ENCODE measurements at places on chromosomes 5 and 9.

- DNase-seq: no peak
Measured at GRCh38 chr5:102975457-102976182, 144.3 kb downstream of the GIN1 start.

GRCh38 chr5:128241051-128241695 is 157.6 kb downstream of the SLC12A2 start:
- DNase-seq: no peak

DNA sequence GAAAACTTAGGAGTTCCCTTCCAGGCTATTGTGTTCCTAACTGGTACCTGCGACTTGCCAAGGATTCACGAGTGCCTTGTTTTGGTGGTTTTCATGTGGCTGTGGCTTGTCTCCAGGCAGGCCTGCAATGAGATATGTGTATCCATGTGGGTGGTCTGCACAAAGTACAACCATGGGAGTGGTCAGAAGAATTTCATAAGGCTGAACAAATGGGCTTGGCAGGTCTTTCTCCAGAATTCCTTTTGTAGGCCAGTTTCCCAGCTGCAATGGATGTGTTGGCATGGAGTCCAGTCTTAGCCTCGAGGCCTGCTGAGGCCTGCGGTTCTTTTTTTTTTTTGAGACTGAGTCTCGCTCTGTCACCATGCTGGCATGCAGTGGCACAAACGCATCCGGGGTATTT is 28.8 kb upstream of the MELK start:
- peak; percentile 58 for DNase-seq

DNA sequence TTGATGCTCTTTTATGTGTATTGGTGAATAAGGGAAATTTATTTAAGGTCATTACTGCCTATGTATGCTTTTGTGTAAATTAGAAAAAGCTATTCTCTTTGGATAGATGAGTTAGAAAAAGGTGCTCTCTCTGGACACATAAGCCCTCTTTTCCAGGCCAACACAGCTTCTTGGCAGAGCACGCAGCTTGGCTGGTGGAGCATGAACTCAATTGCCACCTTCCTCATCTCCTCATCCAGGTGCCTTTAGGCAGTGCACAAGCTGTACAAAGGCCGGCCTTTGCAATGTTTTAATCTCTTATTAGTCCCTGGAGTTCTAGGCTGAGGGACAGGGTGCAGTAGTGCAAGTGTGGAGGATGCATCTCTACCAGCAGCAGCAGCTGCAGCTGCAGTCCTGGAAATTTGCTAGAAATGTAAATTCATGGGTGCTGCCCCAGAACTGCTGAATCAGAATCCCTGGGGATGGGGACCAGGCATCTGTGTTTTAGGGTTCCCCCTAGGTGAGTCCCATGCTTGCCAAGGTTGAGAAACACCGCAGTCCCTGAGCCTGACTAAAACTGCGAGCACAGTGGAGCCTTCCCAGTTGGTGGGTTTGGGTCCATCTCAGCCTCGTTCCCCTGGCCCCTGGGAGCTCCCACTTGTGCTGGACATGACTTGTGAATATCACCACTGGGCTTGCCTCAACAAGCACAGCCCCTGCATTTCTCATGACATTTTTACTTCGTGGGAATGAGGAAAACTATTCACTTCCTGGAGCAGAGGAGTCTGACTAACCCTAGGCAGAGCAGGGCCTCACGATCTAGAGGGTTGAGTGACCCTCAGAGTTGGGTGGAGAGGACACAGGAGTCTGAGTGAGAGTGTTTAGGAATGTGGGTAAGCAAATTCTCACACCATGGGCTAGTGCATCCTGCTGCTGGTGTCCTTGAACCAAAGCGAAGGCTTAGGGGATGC is 272.3 kb downstream of the ZSWIM6 start:
- no peak for DNase-seq

GRCh38 chr5:72225741-72226140 is 94.3 kb downstream of the MRPS27 start:
- DNase-seq: no peak

DNA sequence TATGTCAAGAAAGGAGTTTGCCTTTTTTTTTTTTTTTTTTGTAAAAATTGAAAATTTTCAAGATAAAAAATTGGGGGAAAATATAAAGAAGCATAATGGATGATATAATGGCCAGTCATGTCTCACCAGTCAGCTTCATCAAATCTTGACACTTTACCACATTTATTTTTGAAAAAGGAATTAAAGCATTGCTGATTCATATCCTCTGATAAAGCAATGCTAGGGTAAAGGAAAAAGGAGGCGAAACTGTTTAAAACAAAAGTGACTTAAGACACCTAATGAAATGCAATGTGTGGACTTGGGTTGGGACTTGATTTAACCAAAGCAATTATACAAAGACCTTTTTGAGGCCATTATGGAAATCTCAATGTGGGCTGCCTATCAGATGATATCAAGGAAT is 208.5 kb downstream of the ARHGAP26 start:
- DNase-seq: no peak

DNA sequence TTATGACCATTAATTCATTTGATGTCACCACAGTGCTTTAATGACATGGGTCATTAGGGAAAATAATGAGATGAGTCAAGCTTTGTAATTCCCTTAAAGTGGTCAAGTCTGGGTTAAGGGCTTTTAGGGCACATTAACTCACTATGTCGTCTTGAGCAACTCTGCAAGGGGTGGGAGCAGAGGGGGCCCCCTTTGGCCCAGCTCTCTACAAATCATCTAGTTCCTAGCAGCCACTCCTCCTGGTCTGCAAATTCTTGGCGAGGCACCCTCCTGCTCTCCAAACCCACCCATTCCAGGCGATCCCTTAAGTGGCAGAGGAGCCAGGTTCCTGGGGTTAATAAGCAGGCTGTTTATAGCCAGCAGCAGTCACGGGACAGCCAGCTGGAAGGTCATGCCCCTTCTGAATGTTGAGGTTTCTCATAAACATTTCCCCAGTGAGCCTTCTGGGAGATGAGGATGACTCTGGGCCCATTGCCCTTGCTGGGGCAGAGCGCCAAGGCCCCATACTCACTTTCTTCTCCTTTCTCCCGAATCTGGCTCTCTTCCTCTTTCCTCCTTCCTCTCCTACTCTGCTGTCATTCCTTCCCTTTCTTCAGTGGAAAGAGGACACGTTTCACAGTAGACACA is 14.3 kb upstream of the GPX3 start:
- DNase-seq: peak; percentile 86

DNA sequence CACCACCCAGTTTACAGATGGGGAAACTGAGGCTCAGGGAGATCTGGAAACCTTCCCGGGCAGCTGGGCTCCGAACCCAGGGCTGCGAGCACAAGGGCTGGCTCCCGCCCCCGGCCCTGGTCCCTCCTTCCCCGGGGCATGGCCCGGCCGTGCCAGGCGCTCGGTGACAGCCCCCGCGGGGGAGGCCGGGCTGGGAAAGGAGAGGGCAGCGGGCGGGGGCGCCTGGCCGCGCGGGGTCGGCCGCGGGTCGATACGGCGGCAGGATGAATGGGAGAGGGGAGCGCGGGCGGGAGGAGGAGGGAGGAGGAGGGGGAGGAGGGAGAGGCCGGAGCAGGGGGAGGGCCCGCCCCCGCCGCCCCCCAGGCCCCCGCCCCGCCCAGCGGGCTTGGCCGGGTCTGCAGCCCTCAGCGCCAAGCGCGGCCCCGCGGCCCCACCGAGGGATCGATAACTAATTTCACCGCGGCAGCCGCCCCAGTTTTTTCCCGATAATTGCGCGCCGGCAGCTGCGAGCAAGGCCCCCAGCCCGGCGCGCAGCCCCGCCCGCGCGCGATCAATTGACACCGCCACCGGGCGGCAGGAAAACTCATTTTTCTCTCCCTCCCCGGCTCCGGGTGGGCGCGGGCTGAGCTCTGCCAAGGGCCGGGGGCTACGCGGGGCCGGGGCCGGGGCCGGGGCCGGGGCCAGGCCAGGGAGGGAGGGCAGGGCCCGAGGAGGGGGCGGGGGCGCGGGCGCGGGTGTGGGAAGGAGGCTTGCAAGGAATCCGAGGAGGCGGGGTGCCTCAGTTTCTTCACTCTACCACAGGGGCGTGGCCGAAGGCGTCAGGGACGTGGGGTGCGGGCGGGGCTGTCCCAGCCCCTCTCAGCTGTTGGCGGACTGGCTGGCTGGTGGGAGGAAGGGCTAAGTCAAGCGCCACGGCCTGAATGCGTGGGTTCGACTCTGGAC is 52.1 kb downstream of the C9orf50 start:
- peak; percentile 88 for DNase-seq

GRCh38 chr5:56838409-56839039 is 23.2 kb downstream of the MAP3K1 start:
- DNase-seq: no peak

DNA sequence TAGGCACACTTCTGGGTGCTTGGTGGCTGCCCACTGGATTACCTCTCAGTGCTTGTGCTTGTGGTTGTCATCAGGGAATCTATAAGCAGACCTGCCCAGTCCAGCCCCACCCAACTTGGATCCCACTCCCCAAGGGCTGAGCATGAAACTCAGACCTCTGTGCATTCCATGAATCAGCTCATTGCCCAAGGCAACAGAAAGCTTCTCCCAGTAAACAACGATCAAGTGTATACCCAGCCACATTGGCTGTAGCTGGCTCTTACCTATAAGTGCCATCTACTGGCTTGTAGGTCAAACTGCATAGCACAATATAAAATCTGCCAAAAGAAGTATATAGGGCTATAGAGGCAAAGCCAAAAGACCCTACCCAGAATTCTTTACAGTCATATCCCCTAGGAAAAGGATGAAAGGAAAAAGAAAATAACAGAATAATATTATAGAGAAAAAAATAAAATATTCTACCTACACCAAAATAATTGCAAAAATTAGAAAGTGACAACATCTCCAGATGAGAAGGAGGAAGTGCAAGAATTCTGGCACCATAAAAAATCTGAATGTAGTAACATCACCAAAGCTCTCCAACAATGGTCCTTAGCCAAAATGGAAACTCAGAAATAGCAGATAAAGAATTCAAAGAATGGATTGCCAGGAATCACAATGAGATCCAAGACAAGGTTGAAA is 321.0 kb upstream of the TRPC7 start:
- DNase-seq: no peak

DNA sequence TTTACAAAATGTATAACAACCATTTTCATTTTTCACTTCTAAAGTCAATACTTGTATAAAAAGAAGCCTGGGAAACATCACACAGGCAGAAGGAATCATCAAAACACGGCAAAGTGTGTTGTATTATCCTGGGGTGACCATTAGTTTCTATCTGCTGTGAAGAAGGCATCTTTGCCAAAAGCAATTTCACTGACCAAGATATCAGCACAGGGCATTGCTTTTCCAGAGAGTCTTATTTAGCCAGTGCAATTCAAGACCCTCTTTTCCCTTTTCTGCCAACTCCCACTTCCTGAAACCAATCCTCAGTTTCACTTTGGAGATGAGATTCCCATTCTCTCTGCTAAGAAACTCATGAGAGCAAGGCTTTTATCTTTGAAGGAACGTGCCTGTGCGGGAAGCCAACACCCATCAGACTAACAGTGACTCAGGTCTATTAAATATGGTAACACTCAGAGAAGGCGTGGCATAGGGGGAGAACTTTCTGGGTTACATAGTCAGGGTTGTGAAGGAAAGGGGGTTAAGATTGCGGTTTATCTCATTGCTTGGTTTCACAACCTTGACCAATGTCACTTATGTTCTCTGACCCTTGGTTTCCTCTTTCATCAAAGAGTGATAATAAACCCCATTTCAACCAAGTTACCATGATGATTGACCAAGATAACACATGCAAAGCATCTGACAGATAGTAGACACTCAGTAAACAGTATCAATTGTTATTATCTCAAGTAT is 666.9 kb upstream of the KLF4 start:
- DNase-seq: no peak

DNA sequence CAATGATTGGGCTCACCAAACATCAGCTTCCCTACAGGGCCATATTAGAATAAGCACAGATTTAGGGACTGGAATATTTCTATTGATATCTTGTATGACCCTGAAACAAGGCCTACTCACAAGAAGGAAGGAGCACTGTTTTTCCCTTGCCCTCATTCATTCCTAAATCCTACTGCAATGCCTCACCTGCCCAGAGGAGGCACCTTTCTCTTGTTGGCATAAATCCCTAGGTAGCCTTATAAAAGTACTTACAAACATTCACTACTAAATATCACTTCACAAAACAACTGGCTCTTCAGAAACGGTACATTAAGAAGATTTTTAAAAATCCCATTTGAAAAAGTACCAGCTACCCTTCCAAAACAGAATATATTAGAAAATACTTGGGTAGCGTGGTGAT is 449.4 kb downstream of the CDH18 start:
- no peak for DNase-seq

- DNase-seq: peak; percentile 16
Measured at GRCh38 chr5:178305801-178306200, 73.2 kb upstream of the PHYKPL start.

GRCh38 chr9:114864471-114864870 is 58.6 kb upstream of the TNFSF15 start:
- no peak for DNase-seq

GRCh38 chr5:177222269-177222668 is 81.2 kb downstream of the RAB24 start:
- no peak for DNase-seq

GRCh38 chr5:73280821-73281746 is 108.1 kb downstream of the TMEM174 start:
- no peak for DNase-seq

DNA sequence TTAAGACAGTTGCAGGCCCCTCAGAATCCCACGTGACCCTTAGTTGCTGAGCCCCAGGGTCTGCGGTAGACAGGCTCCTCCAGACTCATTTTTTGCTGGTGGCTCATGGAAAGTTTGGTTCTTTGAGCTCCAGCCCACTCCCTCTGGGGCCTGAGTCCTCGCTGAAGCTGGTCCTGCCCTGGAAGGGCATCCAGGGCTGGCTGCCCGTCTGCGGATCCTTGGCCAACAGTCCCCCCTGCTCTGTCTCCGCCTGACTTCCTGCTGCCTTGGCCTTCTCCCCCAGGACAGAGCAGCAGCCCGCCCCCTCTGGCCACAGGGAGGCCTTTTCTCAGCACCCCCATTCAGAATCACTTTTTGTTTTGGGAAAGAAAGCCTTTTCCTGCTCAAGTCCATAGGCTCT is 24.4 kb downstream of the SLC6A7 start:
- peak; percentile 58 for DNase-seq

- DNase-seq: no peak
Measured at GRCh38 chr5:38450627-38451026, 105.8 kb downstream of the LIFR start.

- no peak for DNase-seq
Measured at GRCh38 chr5:142404046-142404477, 79.2 kb upstream of the SPRY4 start.

- DNase-seq: no peak
Measured at GRCh38 chr5:157857816-157858526, 974 bp downstream of the CLINT1 start.
